ENCODE measurements at places on chromosomes 1 and 21.
A peak's percentile ranks its signal among the peaks of the same experiment; 100 is the strongest.

DNA sequence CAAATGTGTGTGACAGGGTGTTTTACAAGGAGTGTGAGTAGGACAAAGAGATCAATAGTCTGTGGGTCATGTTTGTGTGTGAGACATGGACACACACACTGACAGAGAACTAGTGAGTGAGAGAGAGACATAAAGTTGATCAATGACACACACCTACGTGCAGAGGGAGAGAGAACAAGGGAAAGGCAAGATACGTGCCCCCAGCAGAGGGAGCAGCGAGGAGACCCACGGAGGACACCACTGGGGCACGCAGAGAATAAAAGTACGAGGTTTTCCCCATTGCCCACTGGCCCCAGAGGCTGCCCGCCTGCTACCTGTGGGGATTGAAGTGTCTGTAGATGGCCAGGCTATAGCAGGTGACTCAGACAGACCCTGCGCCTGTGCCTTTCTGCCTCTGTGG is 130.2 kb upstream of the CSF3R start:
- DNase-seq = no peak

GRCh38 chr1:1889847-1890505 is 911 bp downstream of the GNB1 start:
- peak; percentile 57 for DNase-seq

GRCh38 chr1:246726881-246727280 is 2.7 kb downstream of the SCCPDH start:
- no peak for DNase-seq

DNA sequence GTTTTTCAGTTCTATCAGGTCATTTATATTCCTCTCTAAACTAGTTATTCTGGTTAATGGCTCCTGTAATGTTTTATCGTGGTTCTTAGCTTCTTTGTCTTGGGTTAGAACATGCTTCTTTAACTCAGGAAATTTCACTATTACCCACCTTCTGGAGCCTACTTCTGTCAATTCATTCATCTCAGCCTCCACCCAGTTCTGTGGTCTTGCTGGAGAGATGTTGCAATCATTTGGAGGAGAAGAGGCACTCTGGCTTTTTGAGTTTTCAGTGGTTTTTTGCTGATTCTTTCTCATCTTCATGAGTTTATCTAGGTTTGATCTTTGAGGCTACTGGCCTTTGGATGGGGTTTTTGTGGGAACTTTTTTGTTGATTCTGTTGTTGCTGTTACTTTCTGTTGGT is 213.0 kb downstream of the BRINP2 start:
- DNase-seq = peak; percentile 3

- peak; percentile 38 for DNase-seq
These were observed 913 bp upstream of the S1PR1 start for GRCh38 chr1:101235696-101236515.

DNA sequence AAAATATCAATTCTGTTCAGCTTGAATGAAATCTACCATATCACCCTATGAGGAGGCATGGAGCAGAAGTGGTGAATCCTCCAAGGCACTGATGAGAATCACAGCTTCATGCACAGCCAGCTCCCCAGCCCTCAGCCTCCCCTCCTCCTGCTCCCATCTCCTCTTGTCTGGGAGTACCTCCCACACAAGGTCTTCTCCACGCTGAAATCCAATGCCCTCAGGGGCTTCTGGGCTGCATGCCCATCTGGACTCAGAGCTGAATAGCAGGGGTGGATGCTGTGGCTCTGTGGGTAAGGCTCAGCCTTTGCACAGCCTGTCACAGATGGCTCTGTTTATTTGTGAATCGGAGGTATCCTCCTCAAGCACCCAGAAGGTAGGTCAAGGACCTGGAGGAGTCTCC is 48.6 kb downstream of the KCNC4 start:
- no peak for DNase-seq

GRCh38 chr1:91736715-91737615 is 149.0 kb downstream of the TGFBR3 start:
- DNase-seq = peak; percentile 88

DNA sequence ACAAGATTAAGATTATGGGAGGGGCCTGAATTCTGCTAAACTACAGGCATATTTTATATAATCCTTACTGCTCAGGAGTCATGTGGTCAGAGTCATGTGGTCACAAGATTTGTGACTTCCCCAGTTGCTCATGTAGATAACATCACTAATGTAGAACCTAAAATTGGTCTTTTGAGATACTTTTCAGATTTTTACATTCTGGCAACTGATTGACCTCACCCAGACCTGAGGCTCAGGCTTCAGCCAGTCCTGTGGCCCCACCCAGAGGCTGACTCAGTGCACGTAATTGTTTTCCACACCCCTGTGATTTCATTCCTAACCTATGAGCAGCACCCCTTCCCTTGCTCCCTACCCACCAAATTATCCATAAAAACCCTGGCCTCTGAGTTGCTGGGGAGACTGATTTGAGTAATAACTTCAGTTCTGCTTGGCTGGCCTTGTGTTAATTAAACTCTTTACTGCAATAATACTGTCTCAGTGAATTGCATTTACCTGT is 41.7 kb upstream of the ZNF326 start:
- peak; percentile 87 for DNase-seq

DNA sequence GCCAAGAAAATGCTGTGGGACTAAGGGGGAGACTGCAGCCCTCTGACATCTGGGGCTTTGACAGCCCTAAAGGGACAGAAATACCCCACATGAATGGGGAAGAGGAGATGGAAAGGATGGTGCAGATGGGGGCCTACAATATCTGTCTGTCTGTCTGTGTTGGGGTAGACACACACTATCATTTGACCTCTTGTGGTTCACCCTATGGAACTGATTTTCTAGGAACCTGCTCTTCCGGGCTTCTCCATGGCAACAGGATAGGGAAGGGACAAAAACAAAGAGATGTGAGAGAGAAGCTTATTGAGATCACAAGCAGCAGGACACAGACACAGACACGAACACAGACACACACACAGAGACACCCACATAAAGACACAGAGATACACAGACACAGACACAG is 17.1 kb downstream of the KIF21B start:
- DNase-seq = no peak

DNA sequence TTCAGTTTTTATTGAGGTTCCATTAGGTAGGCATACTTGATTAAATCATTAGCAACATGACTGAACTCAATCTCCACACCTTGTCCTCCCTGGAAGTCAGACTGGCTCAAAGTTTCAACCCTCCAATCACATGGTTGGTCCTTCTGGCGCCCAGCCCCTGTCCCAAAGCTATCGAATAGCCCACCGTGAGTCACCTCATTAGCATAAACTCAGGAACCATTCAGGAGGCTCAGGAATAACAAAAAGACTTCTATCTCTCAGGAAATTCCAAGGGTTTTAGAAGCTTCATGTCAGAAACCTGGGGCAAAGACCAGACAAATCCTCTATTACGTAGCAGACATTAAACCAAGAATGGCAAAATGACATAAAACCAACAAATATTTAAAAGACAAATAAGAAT is 78.6 kb downstream of the RGS2 start:
- DNase-seq = no peak

DNA sequence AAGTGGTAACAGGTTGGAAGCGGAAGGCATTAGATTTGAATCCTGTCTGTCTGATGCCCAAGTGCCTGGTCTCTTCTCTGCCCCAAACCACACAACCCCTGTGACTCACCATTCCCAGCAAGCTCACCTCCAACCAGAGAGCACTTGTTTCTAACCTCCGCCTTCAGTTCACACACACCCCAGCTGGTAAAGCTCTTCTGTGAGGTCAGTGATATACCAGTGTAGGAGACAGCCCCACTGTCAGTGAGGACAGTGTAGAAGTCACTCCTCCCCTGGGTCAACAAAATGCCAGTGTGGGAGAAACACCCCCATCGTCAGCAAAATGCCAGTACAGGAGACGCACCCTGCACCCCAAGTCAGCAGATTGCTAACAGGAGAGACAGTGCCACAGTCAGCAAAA is 2.6 kb downstream of the RIMS3 start:
- DNase-seq = peak; percentile 27

DNA sequence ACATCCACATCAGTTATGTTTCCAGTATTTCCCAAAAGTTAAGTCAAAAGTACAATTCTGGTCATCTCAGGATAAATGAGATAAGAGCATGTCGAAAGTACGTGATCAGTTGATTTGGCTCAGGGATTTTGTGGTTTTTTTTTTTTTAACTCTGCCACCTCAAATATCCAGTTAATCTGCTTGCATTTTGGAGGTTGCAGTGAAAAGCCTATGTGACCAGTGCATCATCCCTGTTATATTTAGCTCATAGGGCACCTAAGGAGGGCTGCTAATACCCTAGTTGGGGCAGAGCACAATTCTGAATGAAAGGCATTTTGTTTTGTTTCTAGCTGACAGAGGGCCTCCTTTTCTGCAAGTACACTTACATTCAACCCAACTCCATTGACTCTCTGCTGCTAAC is 31.7 kb upstream of the RGS16 start:
- DNase-seq = no peak

DNA sequence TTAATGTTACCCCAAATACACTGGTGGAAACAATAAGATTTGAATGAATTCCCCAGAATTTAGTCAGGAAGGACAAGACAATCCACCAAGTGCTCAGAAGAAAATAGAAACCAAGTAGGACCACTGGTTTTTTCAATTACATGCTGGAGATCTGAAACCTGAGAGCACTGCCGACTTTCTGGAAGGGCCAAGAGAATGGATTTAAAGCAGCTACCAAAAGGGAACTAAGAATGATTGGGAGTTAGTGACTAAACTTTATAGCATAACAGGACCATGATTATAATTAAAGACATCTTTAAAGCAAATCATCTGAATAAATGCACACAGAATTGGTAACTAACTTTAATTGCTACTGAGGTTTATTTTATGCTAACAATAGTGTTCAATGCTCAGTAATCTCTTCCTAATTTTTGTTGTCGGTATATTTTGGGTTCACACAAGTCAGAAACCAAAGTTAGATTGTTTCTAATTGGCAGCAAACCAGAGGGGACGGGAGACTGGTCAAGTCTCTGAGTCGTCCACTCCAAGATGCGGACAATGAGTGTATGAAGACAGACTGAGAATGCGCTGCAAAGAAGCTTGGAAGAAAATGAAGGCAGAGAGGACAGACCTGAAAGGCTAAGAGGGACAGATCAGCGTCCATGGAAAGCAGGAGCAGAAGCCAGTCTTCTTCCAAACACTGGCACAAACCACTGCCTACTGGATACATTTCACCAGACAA is 2.3 kb upstream of the RGS13 start:
- DNase-seq = peak; percentile 29

GRCh38 chr1:56301791-56302190 is 277.6 kb downstream of the PLPP3 start:
- peak; percentile 82 for DNase-seq

DNA sequence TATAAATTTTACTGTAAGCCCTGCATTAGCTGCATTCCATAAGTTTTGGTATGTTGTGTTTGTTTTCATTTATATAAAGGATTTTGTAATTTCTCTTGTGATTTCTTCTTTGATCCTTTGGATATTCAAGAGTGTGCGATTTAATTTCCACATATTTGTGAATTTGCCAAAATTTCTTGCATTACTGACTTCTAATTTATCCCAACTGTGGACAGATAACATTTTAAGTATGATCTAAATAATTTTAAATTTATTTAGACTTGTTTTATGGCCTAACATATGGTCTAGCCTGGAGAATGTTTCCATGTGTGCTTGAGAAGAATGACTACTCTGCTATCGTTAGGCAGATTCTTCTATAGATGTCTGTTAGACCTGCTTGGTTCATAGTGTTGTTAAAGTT is 23.2 kb downstream of the RPE65 start:
- peak; percentile 22 for DNase-seq

DNA sequence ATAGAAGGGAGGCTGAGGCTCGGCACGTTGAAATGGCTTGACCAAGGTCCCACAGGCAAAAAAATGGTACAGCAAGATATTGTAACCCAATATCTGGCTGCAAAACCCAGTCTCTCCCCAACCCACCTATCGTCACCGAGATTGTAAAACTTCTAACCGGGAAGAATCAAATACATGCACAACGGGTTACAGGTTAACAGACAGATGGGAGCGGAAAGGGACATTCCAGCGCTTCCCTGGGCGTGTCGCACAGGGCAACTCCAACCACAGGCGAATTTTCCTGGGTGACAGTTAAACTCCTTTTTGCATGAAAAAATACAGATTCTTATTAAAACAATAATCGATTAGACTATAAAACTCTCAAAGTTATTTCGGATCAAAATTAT is 31.8 kb upstream of the JUN start:
- DNase-seq = no peak

- peak; percentile 37 for DNase-seq
These were observed 181.5 kb downstream of the PLPP3 start for GRCh38 chr1:56397811-56398231.

DNA sequence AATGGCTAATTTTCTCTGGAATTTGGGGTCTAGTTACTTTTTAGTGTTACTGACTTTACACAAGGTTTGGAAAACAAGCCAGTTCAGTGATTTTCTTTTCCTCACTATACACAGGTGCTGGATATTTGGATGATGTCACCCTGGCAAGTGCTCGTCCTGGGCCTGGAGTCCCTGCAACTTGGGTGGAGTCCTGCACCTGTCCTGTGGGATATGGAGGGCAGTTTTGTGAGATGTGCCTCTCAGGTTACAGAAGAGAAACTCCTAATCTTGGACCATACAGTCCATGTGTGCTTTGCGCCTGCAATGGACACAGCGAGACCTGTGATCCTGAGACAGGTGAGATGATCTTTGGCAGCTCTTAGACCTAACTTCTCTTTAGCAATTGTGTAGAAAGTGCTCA is 64.5 kb upstream of the LAMC2 start:
- no peak for DNase-seq

- DNase-seq = no peak
These were observed 2.2 kb upstream of the KRTAP10-6 start for GRCh38 chr21:44594406-44594916.

DNA sequence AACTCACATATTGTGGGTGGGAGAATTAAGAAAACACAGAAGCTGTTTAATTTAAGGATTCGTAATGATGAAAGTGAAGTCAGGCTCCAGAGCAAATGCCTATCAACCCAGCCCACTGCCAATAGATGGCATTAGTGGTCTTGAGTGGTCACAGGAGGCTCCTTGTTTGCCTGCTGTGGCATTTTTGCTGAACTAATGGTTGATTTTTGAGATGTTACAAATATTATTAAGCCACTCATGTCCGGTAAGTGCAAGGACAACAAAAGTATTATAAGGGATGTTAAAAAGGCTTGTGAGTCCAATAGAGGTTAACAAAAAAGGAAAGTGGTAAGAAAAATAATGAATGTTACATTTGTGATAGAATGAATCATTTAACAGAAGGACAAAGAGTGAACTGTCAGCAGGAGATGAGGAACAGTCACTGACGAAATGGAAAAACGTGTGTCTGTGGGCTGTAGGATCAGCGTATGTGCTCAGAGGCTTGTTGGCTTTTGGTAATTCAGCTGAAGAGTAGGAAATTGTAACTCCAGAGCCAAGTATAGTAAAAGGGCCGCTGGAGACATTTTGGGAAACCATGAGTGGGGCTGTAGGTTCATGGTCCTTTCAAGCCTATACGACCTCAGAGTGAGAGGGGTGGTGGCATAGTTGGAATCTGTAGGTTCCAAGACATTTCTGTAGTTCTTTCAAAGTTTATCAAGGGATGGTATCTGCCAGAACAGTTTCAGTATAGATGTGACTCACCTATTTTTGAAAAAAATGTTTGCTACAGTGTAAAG is 11.2 kb downstream of the SFT2D2 start:
- DNase-seq = no peak

GRCh38 chr1:15730936-15731335 is 5.1 kb upstream of the SLC25A34 start:
- no peak for DNase-seq

All from fibroblast of upper back skin (primary cell).